ENCODE measurements at places on chromosomes 5 and 9.

GRCh38 chr5:82388181-82388580 lies 110.0 kb upstream of the RPS23 start:
- DNase-seq, result no peak

- no peak for DNase-seq
These were observed 303.2 kb downstream of the ACTL7B start for GRCh38 chr9:108552459-108553040.

- DNase-seq, result no peak
These were observed 7.0 kb upstream of the CDC20B start for GRCh38 chr5:55180016-55180415.

DNA sequence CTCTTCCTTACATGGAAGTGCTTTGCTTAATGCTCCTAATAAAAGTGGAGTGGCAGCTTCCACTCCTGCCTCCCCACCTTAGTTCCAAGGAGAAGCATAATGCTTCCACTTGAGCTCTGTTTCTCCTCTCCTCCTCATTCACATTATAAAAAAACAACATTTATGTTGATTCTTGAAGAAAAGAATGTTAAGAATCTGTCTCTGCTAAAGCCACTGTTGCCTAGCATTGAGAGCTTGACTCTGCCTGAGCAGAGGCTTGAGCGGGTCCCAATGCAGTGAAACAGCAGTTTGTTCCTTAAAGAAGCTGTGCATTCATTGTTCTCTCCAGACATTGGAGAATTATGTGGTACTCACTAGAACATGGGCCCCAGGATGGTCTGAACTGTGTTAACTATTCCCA lies 101.5 kb upstream of the GHR start:
- no peak for DNase-seq

DNA sequence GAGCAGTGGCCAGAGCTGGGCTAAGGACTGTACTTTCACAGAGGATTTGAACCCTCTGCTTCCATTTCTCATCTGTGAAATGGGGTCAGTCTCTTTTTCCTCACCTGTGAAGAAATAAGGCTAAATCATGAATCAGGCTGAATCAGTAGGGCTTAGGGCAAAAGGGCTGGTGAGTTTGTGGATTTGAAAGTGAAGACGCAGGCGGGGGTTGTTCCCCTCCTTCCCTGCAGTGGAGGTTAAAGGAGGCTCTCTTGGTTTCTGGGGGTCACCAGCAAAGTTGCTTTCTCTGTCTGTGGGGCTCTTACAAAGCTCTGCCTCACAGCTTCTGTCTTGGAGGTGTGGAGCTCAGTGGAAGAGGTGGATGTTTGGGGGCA lies 17.6 kb upstream of the NDST1 start:
- no peak for DNase-seq

- no peak for DNase-seq
These were observed 40.9 kb downstream of the TRIO start for GRCh38 chr5:14184082-14184481.

- no peak for DNase-seq
These were observed 97.1 kb upstream of the IL12B start for GRCh38 chr5:159427180-159428012.
